ENCODE measurements at places on chromosomes 2 and 18.

DNA sequence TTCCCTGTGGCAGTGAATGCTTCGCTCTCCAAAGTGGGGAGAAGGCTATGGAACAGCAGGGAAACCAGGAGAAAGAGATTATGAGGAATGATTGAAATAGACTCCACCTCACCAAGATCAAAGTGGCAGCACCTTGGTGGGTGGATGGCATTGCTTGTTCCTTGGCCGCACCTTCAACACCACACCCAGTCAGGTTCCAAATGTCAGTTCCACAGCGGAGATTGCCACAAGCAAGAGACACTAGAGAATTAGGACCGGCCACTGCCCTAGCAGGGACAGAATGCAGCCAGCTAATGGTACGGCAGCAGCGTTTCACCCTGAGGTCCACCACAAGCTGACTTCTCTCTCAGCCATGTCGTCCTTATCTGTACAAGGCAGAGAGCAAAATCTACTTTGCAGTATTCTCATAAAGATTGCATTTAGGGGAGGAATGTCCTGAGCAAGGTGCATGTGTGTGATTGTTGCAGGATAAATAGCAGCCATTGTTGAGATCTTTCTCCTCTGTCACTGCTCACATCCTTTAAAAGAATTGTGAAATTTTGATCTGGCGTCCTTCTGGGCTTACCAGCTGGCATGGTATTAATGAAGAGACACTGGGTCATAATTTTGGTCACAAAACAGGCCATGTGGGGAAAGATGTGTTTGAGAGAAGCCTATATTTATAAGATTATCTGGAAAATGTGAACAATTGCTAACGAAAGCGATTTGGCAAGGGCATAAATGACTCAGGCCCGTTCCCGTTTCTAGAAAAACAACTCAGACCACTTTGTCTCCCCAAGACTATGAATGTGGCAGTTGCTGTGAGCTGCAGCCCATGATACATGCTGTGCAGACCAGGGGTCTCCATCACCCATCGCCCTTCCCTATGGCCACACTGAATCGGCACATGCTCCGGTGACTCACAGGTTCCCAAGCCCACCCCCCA, 228.6 kb upstream of the ID2 start:
- no peak for DNase-seq

- DNase-seq = no peak
Observed at GRCh38 chr2:102422910-102423309, at the start of gene IL18RAP. Gene IL18RAP, plus strand, starts transcription at chr2:102423160. Its CDS starts 118 bp downstream, at chr2:102423278.

GRCh38 chr2:168809537-168809936, 7.1 kb downstream of the NOSTRIN start:
- DNase-seq = no peak

GRCh38 chr2:196420143-196420542, 219.4 kb upstream of the CCDC150 start:
- DNase-seq = no peak

- DNase-seq = no peak
Observed at GRCh38 chr2:74777161-74777900, 56.6 kb upstream of the HK2 start.

DNA sequence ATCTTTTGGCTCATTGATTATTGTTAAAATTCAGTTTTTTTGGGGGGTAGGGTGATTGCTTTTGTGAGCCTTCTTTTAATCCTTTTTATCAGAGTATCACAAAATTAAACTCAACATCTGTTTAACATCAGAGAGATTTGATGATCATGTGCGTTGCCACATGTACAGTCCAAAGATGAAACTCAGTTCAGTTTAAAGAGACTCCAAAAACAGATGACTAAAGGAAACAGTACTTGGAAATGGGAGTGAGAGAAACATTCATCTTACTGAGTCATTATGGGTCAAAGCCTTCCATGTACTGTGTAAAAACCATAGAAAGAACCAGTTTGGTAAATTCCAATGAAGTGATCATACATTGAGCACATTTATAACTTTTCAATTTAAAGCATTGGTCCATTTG, 53.0 kb downstream of the LYPD6 start:
- no peak for DNase-seq

- DNase-seq = no peak
Observed at GRCh38 chr2:13522917-13523821, 806.4 kb downstream of the TRIB2 start.

- DNase-seq = no peak
Observed at GRCh38 chr2:119429225-119429981, 2.3 kb upstream of the TMEM37 start.

DNA sequence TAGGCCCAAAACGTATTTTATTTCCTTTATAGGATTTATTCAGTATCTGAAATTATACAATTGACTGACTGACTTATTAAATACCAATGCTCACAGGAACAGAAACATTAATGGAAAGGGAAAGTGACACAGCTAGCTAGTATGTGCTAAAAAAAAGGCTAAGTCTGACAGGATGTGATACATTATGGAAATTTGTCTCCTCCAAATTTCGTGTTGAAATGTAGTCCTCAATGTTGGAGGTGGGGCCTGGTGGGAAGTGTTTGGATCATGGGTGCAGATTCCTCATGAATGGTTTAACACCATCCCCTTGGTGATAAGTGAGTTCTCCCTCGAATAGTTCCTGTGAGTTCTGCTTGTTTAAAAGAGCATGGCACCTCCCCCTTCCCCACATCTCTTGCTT, 70.6 kb upstream of the WDR75 start:
- DNase-seq = no peak

DNA sequence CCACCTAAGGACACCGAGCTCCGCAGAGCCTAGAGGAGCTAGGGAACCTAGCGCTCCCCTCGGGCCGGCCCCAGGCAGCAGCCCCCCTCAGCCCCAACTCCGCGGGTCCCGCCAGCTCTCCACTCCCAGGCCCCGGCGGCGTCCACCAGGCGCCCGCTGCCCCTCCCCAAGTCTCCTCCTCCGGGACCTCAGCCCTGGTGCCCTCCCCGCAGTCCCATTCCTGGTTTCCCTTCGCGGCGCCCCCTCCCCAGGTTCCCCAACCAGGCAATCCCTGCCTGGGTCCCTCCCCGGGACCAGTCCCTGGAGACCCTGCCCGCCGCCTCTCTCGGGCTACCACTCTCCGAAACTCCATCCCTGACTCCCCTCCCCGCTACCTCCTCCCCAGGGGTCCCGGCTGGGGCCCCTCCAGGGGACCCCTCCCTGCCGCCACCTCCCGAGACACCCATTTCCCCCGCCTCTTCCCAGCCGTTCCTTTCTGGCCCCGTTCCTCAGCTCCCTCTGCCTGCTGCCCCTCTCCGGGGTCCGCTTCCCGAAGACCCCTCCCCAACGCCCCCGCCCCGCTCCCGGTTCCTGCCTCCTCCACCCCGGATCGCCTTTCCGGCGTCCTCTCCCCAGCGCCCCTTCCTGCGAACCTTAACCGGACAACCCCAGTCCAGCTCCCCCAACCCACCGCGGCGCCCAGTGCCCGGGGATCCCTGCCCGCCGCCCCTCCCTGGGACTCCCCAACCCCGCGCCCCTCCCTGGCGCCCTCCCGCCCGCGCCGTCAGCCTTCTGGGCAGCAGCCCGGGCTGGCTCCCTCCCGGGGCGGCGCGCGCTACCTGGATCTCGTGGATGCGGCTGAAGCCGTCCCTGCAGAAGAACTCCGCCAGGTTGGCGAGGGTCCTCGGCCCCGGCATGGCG, 678 bp downstream of the CYP27C1 start:
- DNase-seq = no peak

GRCh38 chr2:23499439-23499838, 114.5 kb downstream of the KLHL29 start:
- DNase-seq = no peak

- no peak for DNase-seq
Observed at GRCh38 chr2:121791801-121792221, 36.4 kb downstream of the TSN start.

- DNase-seq = no peak
Observed at GRCh38 chr2:70241340-70241739, 7.1 kb downstream of the TIA1 start.

GRCh38 chr2:60070196-60070595, 483.3 kb downstream of the BCL11A start:
- no peak for DNase-seq

GRCh38 chr2:55907686-55908085, 15.9 kb downstream of the EFEMP1 start:
- no peak for DNase-seq

- no peak for DNase-seq
Observed at GRCh38 chr2:221807706-221808105, 235.6 kb upstream of the EPHA4 start.

DNA sequence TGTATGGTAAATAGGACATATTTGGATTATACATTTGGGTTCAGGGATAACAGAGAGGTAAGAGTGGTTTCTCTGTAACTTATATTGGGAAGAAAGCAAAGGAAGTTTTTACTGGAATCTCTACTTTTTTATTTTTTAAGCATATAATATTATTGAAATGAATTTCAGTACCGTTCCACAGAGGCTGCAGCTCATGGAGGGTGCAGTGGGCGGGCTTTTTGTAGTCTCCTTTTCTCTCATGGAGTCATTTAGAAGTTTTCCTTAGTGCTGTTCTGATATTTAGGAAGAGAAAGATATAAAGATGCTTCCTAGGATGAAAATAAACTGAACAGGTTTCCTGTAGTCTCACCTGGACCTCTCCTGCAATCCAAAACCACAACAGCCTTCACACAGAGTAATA, 1153.3 kb upstream of the TMEFF2 start:
- no peak for DNase-seq

GRCh38 chr2:205934443-205934842, 151.5 kb downstream of the INO80D start:
- DNase-seq = no peak

DNA sequence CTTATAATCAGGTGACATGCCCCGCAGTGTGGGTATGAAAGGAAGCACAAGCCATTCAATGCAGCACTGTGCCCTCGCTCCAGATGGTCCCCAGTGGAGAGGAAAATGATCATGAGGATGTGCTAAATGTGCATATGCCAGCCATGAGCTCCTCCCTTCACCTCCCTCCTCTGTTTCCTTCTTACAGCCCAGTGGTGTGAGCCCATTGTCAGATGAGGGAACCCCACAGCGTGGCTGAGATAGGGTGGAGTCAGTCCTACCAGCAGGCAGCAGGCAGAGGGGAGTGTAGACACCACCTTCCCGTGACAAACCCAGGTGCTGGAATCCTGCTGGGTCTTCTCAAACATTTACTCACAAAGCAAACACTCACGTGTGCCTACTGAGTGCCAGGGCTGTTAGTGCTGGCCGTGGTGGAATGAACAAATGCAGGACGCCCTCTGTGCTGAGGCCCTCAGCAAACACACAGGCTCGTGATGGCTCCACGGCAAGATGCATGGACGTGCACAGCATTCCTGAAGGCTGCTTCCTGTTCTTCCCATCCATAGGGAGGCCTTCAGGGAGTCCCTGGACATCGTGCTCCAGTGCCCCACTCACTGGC, 181.7 kb upstream of the TPO start:
- no peak for DNase-seq

- no peak for DNase-seq
Observed at GRCh38 chr2:147490401-147491261, 354.2 kb upstream of the ACVR2A start.

- DNase-seq = no peak
Observed at GRCh38 chr2:121992700-121993099, 237.2 kb downstream of the TSN start.

DNA sequence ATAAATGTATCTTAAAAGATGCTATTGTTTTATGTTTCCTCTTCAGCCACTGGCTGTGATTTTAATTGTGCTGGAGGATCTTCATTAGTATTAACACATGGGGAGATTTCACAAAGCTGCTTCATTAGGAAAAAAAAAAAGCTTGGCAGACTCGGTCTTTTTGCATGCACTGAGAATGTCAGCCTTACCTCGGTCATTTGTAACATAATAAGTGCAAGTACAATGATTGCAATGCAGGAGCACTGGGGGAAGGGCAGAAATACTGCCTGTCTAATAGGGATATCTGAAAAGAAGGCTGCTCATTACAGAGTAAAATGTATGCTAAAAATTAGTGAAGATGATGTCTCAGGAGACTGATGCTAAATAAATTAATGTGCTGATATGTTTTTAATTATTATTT, 1.3 kb upstream of the BAZ2B start:
- DNase-seq = no peak

GRCh38 chr18:35387152-35387571, 10.0 kb upstream of the ZNF396 start:
- DNase-seq = no peak

DNA sequence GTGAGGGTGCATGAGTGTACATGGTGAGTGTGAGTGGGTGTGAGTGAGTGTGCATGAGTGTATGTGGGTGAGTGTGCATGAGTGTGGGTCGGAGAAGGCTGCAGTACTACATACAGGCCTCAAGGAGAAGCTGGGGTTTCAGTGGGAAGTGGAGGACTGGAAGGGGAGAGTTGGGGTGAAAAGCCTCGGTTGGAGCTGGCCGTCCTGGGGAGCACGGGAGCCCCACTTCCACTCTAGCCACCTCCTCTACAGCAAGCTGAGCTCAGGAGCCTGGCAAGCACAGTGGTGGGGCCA, 68.7 kb upstream of the HPCAL1 start:
- DNase-seq = no peak

GRCh38 chr2:164314148-164314547, 307.1 kb downstream of the GRB14 start:
- no peak for DNase-seq

DNA sequence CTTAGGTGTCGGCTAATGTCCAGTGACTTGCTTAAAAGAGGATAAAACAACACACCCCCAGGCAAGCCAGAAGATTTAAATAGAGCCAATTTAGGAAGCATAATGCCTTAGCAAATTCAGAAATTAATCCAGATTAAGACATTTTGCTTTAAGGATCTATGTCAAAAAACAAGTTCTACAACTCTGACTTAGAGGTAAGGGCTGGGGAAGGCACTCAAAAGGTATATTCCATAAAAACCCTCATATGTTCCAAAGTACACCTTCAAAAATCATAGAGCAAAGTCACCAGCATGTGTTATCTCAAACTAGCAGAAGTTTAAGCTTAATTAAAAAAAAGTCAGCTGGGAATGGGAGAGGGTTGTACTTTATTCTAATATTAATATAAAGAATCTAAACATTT, 206.4 kb downstream of the NOL4 start:
- no peak for DNase-seq

GRCh38 chr2:163474319-163474744, 261.5 kb downstream of the FIGN start:
- no peak for DNase-seq

- no peak for DNase-seq
Observed at GRCh38 chr2:2170189-2170588, 160.9 kb downstream of the MYT1L start.

DNA sequence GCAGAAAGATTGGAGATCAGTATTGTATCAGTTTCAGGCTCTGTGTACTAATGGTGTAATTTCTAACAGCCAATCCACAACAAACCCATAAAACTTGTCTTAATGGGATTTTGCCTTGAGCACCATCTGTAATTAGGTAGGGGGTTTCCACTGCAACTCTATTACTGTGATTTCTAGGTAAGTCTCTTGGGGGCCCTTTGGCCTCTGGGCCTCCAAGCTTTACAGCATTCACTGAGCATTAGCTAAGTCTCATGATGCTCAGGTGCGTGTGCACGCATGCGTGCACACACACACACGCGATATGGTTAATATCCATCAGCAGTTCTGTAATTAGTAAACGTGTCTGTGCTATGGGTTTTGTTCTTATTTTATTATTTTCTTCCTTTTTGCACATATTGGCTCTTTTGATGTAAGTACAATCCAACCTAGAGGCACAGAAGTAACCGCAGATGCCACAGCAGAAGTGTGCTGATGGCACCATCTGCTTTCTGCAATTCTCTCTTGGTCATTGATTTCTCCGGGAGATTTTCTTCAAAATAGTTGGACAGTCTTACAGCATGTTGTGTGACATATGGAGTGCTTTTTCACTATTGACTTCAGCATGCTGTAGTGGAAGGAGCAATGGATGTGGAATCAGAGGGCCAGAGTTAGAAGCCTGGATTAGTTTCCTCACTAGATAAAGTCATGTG, 592.0 kb downstream of the LRRTM4 start:
- no peak for DNase-seq

Measured in effector memory CD8-positive, alpha-beta T cell (primary cell).